ENCODE measurements at places on chromosomes 16 and 17.

DNA sequence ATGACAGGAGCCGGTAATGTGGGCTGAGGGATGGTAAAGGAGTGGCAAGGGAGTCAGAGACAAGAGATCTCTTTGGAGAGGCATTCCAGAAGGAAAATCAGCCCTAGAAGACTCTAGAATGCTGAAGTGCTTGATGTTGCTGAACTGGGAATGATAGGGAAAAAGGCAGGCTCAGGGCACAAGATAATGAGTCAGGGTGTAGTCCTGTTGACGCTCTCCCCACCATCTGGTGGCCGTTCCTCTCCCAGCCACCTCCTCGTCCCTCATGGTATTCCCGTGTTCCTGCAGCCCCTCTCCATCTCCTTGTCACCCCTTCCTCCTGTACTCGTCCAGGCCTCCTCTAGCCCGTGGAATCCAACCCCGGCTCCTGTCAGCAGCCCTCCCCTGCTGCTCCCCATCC lies 11.1 kb upstream of the ALDOA start:
- DNase-seq: no peak

GRCh38 chr17:68594552-68594951 lies 6.6 kb downstream of the FAM20A start:
- DNase-seq: no peak

DNA sequence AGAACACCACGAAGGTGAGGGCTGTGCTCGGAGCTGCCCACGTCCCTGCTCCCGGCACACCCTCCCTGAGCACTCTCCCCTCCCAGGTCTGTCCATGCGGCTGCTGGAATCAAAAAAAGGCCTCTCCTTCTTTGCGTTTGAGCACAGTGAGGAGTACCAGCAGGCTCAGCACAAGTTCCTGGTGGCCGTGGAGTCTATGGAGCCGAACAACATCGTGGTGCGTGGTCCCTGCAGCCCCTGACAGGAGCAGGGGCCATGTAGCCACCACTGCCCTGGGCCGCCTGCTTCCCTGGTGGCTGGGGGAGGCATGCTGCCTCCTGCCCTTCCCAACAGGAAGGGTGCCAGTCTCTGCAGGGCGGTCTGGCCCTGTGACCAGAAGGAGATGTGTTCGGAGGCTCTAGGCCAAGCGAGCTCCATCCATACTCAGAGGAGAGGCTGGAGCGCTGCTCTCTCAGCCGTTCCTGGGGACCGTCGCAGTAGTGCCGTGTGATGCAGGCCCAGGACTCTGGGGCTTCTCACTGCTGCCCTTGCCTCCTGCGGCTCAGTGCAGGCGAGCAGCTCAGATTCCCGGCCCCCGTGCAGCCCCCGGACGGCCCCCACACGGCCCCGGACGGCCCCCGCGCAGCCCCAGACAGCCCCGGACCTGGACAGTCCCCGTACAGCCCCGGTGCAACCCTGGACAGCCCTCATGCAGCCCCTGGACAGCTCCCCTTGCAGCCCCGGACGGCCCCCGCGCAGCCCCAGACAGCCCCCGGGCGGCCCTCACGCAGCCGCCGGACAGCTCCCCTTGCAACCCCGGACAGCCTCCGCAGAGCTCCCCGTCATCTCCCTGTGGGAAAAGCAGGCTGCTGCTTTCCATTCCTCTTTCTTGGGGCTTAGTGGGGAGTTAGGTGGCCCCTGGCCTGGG lies 20.5 kb downstream of the TCF25 start:
- no peak for DNase-seq

DNA sequence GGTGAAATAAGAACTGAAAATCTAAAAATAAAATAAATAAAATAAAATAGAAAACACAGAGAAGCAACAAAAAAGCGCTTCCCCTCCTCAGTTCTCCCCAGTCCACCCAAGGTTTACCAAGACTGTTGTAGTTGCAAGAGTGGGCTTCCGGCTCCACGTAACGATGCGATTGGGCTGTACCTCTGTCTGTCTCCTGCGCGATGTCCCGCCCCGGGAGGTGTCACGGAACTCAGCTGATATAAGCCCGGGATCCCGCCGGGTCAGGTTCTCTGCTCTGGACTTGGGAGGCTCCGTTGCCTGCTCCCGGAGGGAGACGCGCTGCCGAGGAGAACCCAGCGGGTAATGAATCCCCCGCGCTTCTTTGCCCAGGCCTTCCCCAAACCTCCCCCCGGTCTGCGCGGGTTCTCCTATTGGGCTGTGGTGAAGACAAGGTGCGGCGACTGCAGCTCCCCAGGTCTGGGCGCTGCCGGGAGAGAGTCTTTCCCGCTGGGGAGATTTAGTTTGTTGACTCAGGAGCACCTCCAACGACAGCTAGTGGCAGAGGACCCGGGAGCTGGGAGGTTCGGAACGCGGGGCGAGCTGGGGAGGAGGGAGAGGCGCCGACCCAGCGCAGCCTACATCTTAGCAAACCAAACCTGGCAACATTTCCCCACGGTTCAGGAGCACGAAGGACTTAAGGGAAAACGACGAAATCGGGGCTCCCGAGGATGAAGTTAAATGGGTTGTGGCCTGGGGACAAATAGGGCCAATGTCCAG lies at the start of gene SLFN5:
Gene SLFN5, plus strand, starts transcription at position 268 of the 756 bp plus-strand sequence. CDS start 15,619 bp downstream, outside the sequence.
- DNase-seq: peak; percentile 88
